Peyer's patch (tissue), 4 donors: ENCODE measurements at places on chromosomes 7 and 10.
A peak's percentile ranks its signal among the peaks of the same experiment; 100 is the strongest.

- no peak for DNase-seq
Observed at GRCh38 chr10:31118556-31118955, 86.9 kb upstream of the ZNF438 start.

DNA sequence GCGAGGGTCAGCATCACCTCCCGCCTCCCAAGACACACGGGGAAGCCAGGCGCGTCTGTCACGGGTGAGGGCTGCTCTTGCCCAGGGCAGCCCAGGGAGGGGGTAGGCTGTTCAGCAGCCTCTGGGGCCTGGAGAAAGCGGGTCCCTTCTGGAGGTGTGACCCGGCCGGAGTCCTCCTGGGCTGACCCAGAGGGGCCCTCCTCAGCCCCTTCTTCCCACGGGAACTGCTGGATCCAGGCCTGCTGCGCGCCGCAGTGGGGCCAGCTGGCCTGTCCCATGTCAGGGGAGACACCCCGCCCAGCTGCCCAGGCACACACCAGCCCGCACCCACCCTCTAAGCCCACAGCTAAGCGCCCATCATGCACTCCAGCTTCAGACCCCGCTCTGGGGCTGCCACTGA is 41.8 kb downstream of the INSIG1 start:
- no peak for DNase-seq

- DNase-seq: no peak
Observed at GRCh38 chr7:82472966-82473365, 29.4 kb upstream of the CACNA2D1 start.

- DNase-seq: no peak
Observed at GRCh38 chr7:88539518-88539917, 220.0 kb upstream of the ZNF804B start.

DNA sequence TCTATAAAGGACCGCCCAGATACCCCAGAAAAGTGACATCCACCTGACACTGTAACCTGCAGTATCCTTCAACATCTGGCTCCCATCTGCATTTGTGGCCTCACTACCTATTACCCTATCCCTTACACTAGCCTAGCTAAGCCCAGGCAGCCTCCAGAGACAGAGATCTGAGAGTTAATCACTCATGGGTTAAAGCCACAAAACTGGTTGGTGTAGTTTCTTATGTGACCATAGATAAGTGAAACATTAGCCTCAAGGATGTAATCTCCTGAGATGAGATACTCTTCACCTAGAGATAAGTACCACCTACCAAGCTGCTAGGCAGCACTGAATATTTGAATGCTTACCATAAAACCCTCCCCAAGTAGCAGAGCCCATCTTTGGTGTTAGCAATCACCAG is 35.4 kb downstream of the CTTNBP2 start:
- DNase-seq: no peak

DNA sequence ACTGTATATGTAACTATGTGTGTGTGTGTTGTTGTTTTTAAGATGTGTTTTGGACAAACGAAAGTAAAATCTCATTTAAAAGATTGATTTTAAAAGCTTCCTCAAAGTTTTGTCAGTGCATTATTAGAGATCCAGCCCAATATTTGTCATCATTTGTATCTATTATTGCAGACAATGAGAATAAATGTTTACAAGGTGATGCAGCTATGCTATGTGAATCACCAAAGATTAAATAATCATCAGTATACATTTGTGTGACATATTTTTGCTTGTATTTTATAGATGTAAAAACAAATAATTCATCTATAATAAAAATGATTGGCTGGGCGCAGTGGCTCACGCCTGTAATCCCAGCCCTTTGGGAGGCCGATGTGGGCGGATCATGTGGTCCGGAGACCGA is 35.3 kb upstream of the RTKN2 start:
- DNase-seq: no peak

DNA sequence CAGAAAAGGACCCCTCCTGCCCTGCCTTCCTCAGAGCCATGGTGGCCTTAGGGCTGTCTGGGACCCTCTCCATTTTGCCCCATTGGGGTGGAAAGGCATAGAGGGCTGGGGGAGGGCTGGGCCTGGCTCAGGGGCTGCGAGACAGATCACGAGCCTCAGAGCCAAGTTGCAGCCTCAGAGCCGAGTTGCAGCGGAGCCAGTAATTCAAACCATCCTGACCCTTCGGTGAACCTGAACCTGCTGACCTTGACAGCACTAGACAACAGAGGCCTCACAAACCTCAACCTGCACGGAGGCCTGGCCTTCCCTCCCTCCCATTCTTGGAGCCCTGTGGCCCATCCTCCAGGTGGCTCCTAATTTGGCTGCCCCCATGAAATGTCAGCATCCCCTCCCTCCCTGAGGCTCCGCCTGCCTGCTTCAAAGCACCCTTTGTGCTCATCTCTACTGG is 45.4 kb downstream of the PAX2 start:
- no peak for DNase-seq

DNA sequence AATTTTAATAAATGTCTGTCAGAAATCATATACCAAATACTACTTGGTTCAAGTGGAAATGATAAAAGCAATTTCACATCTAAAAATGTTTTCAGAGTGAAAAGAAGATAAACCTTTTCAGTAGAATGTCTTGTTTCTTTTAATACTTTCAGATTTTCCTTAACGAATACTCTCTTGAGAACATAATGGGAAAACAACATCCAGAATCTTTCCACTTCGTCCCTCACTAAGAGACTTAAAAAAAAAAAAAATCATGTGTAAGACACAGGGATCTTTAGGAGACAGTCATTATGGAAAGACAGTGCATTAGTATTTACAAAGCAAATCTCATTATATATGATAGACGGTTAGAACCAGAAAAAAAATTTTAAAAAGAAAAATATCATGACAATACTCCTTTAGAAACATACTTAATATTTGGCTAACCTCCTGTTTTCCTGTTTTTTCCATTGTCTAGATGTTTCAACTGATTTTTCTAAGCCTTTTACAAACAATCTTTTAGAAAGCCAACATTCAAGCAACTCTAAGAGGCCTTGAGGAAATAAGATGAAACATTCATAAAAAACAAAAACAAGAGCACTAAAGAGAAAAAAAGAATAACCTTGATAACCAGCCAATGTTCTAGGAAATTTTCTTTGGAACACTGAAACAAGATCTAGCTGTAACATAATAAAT is 339.9 kb upstream of the LRRN3 start:
- no peak for DNase-seq

GRCh38 chr10:6840766-6841165 is 260.7 kb upstream of the PRKCQ start:
- no peak for DNase-seq

GRCh38 chr7:97305589-97305988 is 188.1 kb downstream of the SDHAF3 start:
- no peak for DNase-seq

DNA sequence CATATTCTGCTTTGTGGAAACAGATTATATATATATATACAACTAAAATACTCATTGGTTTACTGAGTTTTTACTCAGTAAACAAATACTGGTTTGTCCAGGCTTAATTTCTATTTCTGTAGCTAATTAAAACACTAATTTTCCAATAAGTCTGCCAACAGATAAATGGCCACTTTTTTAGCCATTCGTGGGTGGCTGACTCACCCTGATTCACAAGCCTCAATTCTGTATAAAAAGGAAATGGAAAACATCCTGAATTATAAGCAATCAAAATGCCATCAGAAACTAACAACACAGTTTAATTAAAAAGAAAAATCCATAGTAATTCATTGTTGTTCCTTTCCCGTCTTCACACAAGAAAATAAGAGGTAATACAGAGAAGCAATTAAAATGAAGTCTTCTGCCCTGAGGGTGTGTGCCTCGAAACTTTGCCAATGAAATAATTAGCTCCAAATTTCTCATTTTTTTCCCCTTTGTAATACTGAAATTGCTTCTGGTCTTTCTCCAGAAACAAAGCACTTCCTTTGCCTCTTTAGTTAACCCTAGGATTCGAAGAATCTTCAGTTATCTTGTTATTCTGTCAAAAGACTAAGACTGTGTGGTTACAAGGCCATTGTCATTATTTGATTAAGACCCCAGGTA is 118.7 kb upstream of the PTN start:
- DNase-seq: no peak

DNA sequence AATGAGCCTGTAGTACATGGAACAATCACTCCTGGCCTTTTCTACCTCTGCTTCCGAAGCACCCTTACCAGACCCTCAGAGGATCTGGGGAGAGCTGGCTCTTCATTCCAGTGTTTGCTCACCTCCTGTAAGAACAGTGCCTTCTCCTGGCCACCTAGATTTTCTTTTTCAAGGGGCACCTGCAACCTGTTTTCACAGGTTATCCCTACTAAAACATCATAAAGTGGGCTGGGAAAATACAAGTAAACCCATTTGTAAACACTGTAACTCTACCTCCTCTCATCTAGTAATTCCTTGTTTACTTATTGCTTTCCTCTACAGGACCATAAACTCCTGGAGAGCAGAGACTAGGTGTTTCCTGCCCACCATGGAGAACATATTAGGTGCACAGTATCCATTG is 1.1 kb downstream of the PIK3AP1 start:
- DNase-seq: no peak

DNA sequence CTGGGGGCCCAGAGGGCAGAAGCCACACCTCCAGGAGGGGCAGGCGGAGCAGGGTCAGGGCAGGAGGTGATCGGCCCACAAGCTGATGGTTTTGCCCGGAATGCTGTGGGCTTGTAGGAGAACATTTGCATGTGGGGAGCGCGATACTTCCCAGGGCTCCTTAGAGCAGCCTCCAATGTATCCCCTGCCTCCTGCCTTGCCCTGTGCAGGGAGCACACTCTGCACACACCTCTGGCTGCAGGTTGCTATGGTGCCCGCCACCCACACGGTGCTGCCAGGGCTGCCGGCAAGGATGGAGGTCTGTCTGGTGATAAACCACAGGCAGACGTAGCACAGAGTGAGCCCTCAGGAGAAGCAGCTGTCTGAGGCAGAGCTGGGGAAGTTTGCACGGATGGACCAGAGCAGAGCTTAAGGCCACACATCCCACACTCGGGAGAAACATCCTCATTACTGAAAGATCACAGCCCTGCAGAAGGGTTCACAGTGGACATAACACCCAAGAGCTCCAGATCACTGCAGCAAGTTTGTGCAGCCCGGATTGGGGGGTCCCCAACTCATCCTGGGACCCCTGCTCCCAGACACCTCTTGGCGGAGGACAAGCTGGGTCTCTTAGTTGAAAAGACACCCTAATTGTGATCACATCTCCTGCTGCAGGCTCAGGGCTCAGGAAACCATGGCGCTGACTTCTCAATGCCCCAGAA is 41.8 kb downstream of the VIPR2 start:
- DNase-seq: peak; percentile 28

- DNase-seq: no peak
Observed at GRCh38 chr10:88386821-88387773, 196.0 kb downstream of the RNLS start.

GRCh38 chr7:91614431-91614830 is 266.1 kb downstream of the MTERF1 start:
- no peak for DNase-seq

DNA sequence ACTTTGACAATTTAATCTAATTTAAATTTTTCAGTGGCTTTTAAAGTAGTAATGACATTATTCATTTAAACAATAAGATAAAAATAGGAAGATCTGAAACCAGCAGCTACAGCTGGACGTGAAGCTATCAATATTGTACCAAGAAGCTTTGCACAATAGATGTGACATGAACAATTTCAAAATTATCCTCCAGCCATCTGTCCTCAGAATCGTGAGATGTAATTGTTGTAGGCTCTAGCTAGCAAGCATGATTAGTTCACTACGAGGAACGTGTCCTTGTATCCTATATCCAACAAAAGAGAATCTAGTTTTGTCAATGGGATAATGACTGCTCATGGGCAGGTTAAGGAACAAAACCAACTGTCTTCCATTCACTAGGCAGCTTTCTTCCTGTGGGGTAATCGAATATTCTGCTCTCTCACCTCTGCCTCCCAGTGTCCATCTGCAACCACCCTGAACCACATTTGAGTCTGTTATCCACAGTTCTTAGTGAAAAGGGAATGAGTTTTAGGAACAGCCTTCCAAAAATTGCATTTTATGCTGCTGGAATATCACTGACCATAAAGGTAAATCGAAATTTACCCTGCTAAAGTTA is 247.3 kb downstream of the PARD3 start:
- DNase-seq: no peak

GRCh38 chr10:31605426-31605825 is 286.4 kb downstream of the ZEB1 start:
- no peak for DNase-seq

DNA sequence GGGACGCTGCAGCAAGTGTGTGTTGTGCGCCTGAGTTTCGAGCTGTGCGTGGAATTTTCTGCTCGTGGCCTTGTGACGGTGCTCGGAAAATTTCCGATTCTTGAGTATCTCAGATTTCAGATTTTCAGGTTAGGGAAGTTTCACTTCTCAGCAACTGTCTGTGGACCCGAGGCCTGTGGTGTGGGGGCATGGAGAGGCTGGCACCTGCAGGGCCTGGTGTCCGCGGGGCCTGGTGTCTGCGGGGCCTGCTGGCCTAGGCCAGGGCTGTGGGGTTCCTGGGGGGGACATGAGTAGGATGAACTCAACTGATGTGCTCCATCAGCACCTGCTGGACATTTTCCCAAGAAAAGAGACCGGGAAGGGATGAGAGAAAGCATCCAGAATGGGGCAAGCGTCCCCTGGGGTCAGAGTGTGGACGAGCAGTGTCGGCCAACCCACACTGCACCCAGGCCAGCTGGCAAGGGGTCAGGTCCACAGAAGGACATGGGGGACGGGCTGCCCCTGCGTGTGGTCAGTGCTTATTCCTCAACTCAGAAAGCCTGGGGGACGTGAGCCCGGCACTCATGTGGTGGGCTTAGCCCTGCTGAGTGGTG is 31.3 kb upstream of the SHH start:
- DNase-seq: no peak

DNA sequence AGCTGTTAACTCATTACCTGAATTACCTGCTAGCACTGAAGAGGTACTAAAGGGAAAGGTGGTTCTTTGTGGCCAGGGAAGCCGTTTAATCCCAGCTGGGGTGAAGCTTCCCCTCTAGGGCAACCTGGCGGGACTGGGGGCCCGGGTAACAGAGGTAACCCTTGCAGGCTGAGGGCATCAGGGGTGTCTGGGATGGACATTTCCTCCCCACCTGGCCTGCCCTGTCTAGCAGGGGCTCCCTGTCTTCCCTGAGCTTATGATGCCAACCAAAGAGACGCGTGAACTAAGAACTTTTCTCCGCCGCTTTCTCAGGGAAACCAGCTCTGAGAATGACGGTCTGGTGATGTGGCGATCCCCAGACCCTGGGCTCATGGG is 52.8 kb downstream of the UNC5B start:
- no peak for DNase-seq
